CD4-positive, alpha-beta T cell treated with Interleukin-12 subunit alpha and Interleukin-12 subunit beta, for 1 hour (primary cell): ENCODE measurements at places on chromosomes 5 and 9.

GRCh38 chr9:92369075-92369474 is 35.3 kb downstream of the OGN start:
- no peak for DNase-seq

GRCh38 chr9:94973451-94973941 is 247.0 kb downstream of the AOPEP start:
- no peak for DNase-seq

GRCh38 chr5:15571081-15571480 is 71.1 kb downstream of the FBXL7 start:
- no peak for DNase-seq

DNA sequence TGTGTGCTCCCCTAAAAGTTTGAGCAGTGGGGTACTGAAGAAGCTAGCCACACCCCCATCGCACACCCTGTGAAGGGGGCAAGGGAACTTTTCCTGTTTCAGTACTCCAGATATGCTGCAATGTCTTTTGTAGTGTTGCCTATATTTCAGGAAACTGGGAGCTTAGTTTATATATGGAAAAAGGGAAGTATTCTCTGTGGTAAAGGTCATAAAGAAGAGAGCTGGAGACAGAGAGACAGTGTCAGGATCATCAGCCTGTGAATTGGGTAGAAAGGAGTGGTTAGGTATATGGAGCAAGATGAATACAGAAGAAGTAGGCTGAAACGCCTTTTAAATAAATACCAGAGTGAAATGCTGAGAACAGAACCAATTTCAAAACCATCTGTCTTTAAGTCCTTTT is 82.2 kb upstream of the C9orf72 start:
- DNase-seq, result no peak

DNA sequence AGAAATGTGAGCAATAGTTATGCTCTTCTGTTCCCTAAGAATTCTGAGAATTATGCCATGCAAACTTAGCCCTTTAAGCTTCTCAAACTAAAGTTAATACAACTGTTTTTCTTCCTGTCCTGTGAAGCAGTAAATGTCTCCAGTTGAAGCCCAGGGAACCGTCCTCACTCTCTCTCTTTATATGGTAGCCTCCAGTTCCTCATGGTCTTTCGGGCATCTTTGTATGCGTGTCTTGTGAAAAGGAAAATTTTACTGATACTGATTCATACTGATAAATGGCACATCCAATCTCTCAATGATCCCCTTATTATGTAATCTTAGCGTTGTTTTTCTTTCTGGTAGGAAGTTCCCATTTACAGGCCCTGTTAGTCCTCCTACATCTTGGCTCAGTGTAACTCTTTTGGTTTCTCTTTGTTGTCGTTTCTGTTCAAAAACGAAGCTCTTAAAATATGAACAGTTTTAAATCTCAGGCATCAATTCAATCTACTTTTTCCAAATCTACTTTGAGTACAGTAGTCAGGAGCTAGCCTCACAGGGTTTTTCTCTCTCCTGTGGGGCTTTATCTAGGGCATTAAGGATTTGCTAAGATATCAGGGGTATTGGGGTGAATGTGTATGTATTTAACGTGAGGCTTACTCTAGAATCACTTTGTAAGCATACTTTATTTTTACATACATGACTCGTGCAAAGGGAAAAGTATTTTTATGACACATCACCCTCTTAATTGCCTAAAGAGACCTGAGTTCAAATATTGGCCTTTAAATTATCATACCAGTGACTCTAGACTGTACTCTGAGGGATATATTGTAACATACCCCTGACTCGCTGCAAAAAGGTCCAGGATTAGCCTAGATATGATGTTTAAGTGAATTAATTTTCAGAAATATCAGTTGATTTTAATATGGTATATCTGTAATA is 258.0 kb downstream of the NR3C1 start:
- no peak for DNase-seq

DNA sequence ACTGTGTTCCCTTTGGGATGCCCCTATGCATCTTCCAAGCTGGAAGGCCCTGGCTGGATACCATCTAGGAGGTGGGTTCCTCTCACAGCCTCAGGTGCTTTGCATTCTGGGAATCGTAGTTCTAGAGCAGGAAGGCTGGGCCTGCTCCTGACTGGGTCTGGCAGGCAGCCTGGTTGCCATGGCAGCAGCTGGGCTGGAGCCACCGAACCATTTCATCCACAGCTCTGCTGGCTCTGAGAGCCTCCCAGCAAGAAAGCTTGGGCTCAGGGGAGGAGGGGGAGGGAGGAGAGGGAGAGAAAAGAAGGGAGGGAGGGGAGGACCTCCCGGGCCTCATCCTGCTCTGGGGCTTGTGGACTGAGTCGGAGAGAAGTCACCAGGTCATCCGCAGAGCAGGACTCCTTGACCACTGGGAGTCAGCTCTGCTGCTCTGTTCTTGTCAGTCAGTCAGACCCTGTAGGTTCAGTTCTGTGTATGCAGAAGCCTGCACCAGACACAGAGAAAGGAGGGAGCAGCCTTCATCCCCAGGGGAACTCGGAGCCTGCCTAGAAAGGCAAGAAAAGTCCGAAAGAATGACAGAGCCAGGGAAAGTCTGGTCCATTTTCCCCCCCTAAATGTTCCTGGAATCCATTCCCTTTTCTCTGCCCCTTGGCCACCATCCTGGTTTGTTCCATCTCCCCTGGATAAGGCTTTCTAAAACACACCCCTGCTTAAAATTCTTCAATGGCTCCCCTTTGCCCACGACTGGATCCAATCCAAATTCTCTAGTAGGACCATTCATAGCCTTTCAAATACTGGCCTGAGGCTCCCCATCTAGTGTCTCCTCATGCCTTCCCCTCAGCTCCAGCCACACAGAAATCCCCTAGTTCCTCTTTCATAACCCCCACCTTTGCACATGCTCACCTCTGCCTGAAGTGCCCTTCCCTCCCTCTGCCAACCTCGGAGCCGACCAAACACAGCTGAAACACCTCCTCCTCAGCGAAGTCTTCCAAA is 65.4 kb upstream of the ARAP3 start:
- DNase-seq, result no peak

DNA sequence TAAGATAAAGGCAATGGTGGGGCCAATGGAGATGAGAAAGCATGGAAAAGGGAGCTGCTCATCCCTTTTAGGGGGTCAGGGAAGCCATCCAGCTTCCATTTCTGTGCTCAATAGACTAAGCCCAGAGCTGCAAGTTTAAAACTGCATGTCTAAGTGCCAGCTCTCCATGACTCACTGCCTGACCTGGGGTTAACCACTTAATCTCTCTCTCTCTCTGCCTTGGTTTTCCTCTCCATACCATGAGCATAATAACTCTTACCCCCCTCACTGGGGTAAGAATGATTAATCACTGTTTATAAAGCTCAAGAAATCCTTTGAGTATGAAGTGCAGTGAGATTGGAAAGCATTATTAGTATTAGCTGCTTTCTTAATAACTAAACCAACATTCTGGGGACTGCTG is 1382.4 kb upstream of the WWC1 start:
- DNase-seq, result no peak

DNA sequence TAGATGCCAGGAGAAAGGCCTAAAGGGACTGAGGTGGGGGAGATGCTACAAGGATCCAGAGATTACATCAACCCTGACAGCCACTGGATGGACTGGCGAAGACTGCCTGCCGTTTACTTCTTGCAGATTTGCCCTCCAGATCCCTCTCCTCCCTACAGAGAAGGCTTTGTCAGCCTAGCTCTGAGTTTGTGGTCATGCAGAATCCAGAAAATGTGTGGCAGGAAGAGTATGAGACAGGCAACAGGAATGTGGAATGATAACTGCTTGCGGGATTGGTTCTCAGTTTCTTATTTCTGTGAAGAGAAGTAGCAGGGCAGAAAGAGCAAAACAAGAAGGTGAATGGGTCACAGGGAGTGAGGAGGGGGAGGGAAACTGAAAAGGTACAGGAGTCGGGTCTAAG is 129.6 kb downstream of the TLE1 start:
- DNase-seq, result no peak

DNA sequence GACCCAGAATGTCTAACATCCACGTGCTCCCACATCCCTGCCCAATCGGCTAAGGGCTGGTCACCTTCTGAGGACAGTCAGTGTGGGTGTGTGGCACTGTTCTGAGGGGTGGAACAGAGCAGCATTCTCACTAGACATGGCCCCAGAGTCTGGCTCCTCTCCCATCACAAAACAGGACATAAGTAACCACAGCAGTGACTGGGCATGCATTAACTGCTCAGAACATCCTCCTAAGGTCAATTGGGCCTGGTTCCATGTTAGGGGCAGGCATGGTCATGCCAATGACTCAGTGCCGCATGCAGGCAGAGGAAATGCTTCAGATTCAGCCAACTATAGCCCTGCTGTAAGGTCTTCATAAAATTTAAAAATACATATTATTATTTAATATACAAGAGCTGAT is 12.9 kb downstream of the MACROH2A1 start:
- no peak for DNase-seq

- DNase-seq, result no peak
Observed at GRCh38 chr9:129981180-129981907, 61.6 kb downstream of the FNBP1 start.

DNA sequence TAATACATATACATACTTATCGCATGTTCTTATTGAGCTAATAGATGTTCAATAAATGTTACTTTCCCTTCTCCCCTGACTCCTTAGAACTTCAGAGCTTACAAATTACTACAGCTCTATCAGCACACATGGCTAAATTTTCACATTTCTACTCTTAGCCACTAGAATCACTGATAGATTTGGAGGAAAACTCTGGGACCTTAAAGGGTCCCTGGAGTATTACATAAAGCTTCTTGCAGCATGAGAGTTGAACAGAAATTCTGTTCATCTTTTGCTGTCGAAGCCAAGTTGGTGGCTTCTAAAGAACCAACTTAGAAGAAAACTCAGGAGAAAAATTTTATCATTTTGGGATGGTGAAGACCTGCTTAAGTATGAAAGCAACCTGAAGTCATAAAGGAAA is 15.5 kb downstream of the B4GALT1 start:
- no peak for DNase-seq

DNA sequence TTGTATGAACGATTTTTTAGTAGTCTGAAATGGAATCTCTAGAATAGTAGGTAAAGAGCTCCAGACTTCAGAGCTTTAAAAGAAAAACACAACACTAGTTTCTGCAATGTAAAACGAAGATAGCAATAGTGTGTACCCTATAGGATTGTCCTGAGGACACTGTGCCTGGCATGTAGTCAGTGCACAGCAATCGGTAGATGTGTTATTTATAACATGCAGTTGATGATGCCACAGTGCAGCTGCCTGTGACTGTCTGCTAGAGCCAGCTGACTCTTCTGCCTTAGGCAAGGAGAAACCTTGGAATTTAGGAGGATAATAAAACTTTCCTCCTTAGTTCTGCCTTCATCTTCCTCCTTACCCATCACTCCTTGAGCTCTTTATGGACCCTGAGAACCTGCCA is 27.7 kb upstream of the TMOD1 start:
- no peak for DNase-seq

DNA sequence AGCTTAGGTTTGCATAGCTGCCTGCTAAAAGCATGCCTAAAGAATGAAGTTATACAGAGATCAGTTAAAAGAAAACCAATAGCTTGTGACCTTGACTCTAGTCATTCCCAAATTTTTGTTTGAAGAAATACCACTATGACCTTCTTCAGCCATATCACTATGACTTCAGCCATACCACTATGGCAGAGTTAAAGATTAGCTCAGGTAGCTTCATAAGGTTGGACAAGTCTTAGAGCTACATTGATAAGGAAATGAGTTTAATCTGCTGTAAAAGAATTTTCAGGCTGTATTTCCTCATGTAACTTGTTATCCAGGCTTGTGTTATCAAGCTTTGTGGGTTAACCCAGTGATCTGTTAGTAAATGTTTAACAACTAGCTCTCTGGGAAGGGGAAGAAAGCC is 30.7 kb downstream of the C6 start:
- DNase-seq, result no peak

- DNase-seq, result no peak
Observed at GRCh38 chr5:158133369-158133768, 274.4 kb upstream of the CLINT1 start.

GRCh38 chr5:178396796-178397720 is 164.5 kb upstream of the PHYKPL start:
- no peak for DNase-seq

DNA sequence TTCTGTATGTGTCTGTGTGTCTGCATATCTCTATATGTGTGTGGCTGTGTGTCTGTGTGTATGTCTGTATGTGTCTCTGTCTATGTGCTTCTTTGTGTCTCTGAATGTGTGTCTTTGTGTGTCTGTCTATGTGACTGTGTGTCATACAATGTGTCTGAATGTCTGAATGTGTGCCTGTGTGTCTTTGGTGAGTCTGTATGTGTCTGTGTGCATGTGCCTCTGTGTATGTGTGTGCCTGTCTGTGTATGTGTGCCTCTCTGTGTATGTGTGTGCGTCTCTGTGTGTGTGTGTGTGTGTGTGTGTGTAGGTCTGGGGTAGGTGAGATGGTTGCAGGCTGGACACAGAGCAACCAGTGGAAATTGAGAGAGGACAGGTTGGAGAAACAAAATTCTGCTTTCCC is 435.3 kb downstream of the ARHGEF28 start:
- no peak for DNase-seq

DNA sequence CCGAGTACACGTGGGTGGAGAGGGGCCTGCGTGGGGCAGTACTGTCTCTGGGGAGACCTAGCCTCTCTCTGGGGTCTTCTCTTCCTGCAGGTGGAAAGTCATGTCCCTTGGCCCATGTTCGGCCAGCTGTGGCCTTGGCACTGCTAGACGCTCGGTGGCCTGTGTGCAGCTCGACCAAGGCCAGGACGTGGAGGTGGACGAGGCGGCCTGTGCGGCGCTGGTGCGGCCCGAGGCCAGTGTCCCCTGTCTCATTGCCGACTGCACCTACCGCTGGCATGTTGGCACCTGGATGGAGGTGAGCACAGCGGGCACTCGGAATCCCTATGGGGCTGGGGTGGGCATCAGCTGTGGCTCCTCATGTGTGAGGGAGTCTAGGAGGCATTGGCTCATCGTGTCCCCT is 5.5 kb upstream of the CACFD1 start:
- DNase-seq, result no peak

- no peak for DNase-seq
Observed at GRCh38 chr5:113680534-113680933, 167.0 kb downstream of the YTHDC2 start.

- no peak for DNase-seq
Observed at GRCh38 chr9:106816524-106816923, 46.4 kb upstream of the ZNF462 start.

DNA sequence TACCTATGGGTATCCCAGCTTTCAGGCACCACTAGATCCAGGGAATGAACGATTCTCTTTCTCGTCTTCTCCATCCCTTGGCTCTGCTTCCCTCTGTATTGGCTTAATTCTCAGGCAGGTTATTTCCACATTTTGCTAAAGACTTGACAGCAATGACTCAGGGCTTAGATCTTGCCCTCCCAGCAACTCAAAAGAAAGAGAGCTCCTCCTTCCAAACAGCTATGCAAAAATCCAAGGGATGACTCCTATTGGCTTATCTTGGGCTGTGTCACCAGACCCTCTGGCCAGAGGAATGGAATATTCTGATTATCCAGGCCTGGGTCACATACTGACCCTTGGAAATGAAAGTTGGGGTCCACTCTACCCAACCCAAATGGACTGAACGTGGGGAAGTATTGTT is 270.2 kb downstream of the NTRK2 start:
- DNase-seq, result no peak

DNA sequence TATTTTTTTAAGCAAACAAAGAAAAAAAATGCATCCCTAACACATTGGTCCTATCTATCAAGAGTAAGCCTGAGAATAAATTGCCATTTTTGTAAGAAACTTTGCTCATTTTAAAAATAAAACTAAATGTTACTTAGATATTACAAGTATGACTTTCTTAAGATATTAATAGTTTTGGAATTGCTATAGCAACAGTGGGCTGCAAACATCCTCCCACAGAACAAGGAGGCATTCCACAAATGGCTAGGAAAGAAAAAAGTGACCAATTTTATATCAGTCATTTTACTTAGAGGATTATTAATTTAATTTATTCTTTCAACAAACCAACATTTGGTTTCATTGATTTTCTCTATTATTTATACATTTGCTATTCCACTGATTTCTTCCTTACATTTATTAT is 63.7 kb downstream of the LURAP1L start:
- DNase-seq, result no peak
